ENCODE measurements at places on chromosomes 7 and 10. TPM values are rescaled to one million over a fixed set of nuclear protein-coding genes. Genes with fewer than 3 reads are reported as not detected.

GPNMB gene
- 3.2 TPM for total RNA-seq

FAM25G gene
- not detected for total RNA-seq

DNAJC1 gene
- 33.2 TPM for total RNA-seq

KIAA1549 gene
- total RNA-seq = 8.1 TPM

NOS3 gene
- 0.17 TPM for total RNA-seq
